Effector memory CD4-positive, alpha-beta T cell (primary cell): ENCODE measurements at places on chromosomes 1 and 21.

DNA sequence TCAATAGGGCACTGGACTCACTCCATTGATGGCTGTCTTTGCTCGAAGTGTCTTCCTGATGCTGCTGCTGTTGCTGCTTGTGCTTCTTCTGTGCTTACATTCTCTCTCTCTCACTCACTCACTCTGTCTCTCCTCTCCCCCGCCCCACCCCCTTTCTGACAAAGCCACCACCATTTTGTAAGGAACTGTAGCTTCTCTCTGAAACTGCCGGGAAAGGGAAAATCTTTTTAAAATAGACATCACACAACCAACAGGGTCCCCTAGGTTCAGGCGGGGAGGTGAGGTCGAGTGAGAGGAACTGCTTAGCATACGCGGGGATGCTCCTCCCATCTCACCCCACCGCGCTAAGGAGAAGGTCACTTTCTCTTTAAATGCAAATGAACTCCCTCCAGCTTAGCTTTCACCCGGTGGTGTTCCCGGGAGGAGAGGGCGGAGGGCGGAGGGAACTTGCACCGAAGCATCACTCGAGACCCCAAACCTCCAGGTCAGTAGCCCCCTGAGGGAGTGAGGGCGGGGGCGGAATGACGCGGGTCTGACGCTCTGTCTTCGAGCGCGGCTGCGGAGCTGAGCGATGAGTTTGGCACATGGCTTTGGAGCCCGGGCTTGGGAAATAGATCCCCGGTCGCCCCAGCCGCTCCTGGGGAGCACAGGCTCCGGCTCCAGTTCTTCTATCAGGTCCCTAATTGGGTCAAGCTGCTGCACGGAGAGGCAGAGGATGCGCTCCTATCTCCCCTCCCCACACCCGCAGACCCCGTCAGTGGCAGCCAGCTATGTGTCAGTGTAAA, at the start of gene CCDC28B:
TSS of gene CCDC28B (plus strand) at position 370 of the 785 bp plus-strand sequence. CDS start 1,341 bp downstream, outside the sequence.
- peak within 1 kb of the TSS; percentile 93 for H3K27ac ChIP-seq
- H3K4me3 ChIP-seq = peak within 1 kb of the TSS; percentile 67
- DNase-seq = peak; percentile 19
- H3K4me1 ChIP-seq = peaks cover 44% of the 10 kb centered on the region
- no peaks in the 10 kb centered on the region for H3K27me3 ChIP-seq

DNA sequence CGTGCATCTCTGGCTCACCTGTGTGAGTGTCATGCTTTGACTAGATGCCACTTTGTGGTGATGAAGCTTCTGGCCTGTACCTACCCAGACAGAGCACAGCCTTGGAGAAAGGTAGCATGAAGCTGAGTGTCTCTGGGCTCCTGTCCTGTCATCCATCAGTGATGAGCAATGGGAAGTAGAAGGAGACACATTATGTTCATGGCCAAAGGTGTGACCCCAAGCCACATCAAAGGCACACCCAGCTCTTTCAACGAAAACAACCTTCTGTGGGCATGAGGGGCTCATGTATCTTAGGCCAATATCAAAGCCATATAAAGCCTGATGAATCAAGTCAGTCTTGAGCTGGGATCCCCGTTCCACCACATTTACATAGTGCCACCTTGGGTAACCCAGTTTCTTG, 1.0 kb upstream of the CLIC6 start:
- H3K27ac ChIP-seq = no peak overlapping the region
- H3K36me3 ChIP-seq = no peaks in the 10 kb centered on the region
- peaks cover 11% of the 10 kb centered on the region for H3K4me1 ChIP-seq
- peaks cover 30% of the 10 kb centered on the region for H3K27me3 ChIP-seq

DNA sequence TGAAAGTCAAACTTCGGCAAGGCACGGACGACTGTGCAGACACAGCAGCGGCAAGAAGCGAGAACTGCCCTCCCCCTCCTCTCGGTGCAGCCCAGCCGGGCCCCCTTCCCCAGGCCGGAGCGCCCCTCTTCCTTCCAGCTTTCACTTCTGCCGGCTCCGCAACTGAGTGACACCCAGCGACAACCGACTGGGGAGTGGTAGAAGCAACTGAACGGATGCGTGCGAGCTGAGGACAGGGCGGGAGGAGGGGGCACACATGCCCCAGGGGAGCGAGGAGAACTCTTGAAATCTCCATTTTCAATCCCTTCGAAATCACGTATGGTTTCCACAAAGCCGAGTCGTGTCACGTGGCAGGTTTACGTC, 146.6 kb downstream of the PGBD5 start:
- no peaks in the 10 kb centered on the region for H3K27me3 ChIP-seq
- DNase-seq = no peak
- H3K27ac ChIP-seq = no peak overlapping the region
- H3K4me1 ChIP-seq = no peaks in the 10 kb centered on the region

DNA sequence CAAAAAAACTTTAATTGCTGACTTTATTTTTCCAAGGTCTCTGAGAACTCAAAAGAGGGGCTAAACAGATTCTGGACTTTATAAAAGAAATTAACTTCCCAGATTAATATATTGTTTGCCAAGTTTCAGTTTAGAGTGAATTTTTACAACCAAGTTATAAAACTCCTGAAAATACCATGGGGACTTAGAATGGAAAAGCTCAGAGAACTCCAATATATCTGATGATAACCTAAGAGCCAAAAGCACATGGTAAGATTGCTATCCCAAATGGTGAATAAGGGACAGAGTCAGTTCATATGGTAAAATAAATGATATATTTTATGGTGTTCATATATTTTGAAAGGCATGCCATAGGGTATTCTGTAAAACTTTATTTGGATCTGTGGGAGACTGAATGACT, 470.9 kb downstream of the TTLL7 start:
- no peaks in the 10 kb centered on the region for H3K36me3 ChIP-seq
- no peaks in the 10 kb centered on the region for H3K4me1 ChIP-seq
- no peaks in the 10 kb centered on the region for H3K27me3 ChIP-seq
- no peak for DNase-seq

GRCh38 chr1:7048395-7048794, 263.1 kb downstream of the CAMTA1 start:
- no peaks in the 10 kb centered on the region for H3K27me3 ChIP-seq
- no peak for DNase-seq
- no peaks in the 10 kb centered on the region for H3K36me3 ChIP-seq
- H3K4me1 ChIP-seq = no peaks in the 10 kb centered on the region

- H3K27me3 ChIP-seq = no peaks in the 10 kb centered on the region
- no peaks in the 10 kb centered on the region for H3K4me1 ChIP-seq
- no peak for DNase-seq
- no peak overlapping the region for H3K27ac ChIP-seq
- H3K4me3 ChIP-seq = no peak overlapping the region
- H3K36me3 ChIP-seq = no peaks in the 10 kb centered on the region
Observed at GRCh38 chr1:216983823-216984222, 260.6 kb upstream of the ESRRG start.

DNA sequence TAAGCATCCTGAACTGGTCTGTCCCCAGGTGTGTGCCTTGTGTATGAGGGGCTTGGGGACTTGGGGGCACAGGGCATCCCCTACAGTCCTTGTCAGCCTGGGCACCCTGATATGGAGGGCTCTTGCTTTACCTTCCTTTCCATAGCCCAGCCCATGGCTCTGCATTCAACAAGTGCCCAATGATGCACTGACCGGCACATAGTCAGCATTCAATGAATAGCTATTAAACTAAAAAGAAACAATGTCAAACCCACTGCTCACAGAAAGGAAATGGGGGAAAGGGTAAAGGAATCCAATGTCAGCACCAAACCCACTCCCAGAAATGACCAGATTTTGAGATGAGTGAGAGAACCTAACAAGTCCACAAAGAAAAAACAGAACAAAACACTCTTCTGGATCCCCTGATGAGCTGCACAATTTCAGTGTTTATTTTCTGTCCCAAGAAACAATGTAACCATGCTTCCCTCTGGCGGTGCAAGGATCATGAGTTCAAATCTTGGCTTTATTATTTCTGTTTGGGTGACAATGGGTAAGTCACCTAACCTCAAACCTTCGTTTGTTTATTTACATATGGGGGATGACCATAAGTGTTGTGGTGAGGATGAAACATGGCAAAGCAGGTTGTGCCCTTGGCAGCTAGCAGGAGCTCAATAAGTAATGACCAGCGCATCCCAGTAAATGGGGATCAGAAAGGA, 22.0 kb downstream of the SYT6 start:
- H3K27me3 ChIP-seq = no peaks in the 10 kb centered on the region
- no peak overlapping the region for H3K27ac ChIP-seq
- no peak overlapping the region for H3K4me3 ChIP-seq

- H3K27me3 ChIP-seq = no peaks in the 10 kb centered on the region
- no peak for DNase-seq
Observed at GRCh38 chr1:98991127-98992012, 13.3 kb downstream of the PLPPR5 start.

DNA sequence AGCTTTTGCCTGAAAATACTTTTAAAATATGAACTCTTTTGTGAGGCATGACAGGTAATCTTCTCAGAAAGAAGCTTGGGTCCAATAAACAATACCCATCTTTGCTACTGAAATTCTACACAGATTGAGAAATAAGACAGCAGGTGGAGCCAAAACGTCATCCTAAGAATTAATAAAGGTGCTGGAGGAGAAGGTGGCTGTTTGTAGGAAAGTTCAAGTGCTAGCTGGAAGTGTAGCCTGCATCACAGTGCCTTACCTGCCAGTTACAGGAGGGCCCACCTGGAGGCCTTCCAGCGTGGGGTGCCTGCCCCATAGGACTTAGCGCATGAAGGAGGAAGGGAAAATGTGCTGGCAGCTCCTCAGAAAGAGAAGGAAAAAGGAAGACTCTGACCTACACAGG, 93.7 kb downstream of the TTC3 start:
- no peak overlapping the region for H3K27ac ChIP-seq
- H3K36me3 ChIP-seq = peaks cover 44% of the 10 kb centered on the region
- no peak overlapping the region for H3K4me3 ChIP-seq
- H3K4me1 ChIP-seq = no peaks in the 10 kb centered on the region
- no peak for DNase-seq

DNA sequence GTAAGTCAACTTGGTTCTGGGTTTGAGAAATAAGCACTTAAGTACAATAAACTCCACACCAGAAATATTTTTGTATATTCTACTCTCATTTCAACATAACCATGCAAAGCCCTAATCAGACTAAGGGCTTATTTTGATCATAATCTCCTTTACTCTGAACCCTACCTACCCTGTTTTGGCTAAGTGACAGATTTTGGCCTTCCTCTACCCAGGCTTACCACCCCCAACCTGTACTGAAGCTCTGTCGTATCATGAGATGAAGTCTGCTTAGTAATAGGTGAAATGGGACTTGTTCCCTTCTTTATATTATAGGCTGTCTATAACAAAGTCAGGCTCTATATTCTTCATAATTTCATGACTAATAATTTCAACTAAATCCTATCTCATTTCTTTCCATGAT, 135.5 kb downstream of the RERE start:
- H3K36me3 ChIP-seq = no peaks in the 10 kb centered on the region
- no peak overlapping the region for H3K27ac ChIP-seq
- DNase-seq = no peak
- H3K4me3 ChIP-seq = no peak overlapping the region
- no peaks in the 10 kb centered on the region for H3K27me3 ChIP-seq

DNA sequence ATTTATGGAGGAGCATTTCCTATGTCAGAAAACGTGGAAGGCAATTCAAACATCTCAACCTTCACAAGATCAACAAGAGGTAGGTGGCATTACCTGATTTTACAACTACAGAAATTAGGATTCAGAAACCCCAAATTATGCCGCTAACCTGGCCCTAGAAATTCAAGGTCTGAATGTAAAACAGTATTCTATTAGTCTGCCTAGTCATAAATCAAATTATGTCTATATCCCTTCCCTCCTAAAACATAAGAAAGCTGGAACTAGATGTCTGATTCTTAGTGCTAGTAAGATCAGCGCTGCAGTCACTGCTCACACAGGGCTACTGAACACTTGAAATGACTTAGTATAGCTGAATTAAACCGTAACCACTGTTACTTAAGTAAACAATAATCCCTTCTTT, 1.4 kb downstream of the TOMM20 start:
- peak overlapping the region; percentile 92 for H3K4me3 ChIP-seq
- peaks cover 5% of the 10 kb centered on the region for H3K36me3 ChIP-seq
- no peaks in the 10 kb centered on the region for H3K27me3 ChIP-seq
- peaks cover 29% of the 10 kb centered on the region for H3K4me1 ChIP-seq
- peak overlapping the region; percentile 96 for H3K27ac ChIP-seq

- H3K27ac ChIP-seq = no peak overlapping the region
- H3K36me3 ChIP-seq = peaks cover 5% of the 10 kb centered on the region
Observed at GRCh38 chr1:184790642-184791549, 36.2 kb upstream of the EDEM3 start.

- no peaks in the 10 kb centered on the region for H3K36me3 ChIP-seq
- H3K4me3 ChIP-seq = peak overlapping the region; percentile 38
- peaks cover 44% of the 10 kb centered on the region for H3K27me3 ChIP-seq
Observed at GRCh38 chr1:228059634-228060457, 22.7 kb upstream of the ARF1 start.

DNA sequence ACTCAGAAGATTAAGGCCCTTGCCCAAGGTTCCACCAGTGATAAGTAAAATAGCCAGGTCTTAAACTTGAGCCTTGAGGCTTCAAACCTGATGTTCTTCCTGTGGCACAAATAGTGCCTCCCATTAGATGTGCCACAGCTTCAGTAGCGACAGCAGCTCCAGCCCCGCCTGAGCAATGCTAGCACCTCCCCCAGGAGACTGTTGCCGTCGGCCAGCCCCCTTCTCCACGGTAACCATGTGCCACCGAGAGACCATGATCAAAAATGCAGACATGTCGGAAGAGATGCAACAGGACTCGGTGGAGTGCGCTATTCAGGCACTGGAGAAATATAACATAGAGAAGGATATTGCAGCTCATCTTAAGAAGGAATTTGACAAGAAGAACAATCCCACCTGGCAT, 32.2 kb downstream of the KLHDC7A start:
- no peaks in the 10 kb centered on the region for H3K4me1 ChIP-seq
- no peak overlapping the region for H3K4me3 ChIP-seq
- no peaks in the 10 kb centered on the region for H3K36me3 ChIP-seq
- H3K27ac ChIP-seq = no peak overlapping the region
- DNase-seq = no peak

DNA sequence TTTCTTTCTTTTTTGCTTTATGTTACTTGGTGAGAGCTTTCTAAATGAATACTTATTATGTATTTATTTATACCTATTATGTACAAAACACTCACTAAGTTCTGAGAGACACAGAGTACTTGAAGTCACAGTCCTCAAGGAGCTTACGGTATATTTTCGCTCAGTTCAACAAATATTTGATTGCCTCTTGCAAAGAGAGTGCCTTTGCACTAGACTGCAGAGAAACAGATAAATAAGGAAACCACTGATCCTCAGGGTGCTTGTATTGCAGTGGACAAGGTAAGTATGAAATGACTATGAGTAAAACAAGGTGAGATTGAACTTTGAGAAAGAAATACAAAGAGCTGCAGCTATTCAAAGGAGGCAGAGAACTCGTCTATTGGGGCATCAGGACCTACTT, 123.3 kb downstream of the C1orf21 start:
- no peaks in the 10 kb centered on the region for H3K4me1 ChIP-seq
- no peak for DNase-seq
- H3K4me3 ChIP-seq = no peak overlapping the region

DNA sequence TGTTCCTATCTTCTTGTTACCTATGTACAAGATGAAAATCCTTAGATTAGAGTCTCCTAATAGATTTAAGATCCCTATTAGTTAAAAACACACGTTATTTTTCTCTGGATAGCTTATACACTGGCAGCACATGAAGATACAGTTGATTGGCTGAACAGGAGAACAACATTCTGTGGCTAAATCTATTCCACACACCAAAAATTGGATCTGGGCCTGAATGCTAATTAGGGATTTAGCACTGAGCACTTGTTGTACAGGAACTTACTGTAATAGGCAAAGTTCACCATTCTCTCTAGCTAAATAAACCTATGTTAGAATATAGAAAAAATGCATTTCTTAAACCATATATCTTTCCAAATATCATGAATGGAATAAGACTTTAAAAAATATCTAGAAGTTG, 117.1 kb upstream of the PTGFR start:
- H3K36me3 ChIP-seq = no peaks in the 10 kb centered on the region
- DNase-seq = no peak
- H3K27me3 ChIP-seq = no peaks in the 10 kb centered on the region
- no peak overlapping the region for H3K4me3 ChIP-seq
- no peaks in the 10 kb centered on the region for H3K4me1 ChIP-seq
